Heart left ventricle (tissue), 16 donors: ENCODE measurements at places on chromosomes 3 and 15. TPM values are rescaled to one million over a fixed set of nuclear protein-coding genes. Genes with fewer than 3 reads are reported as not detected.

DNA sequence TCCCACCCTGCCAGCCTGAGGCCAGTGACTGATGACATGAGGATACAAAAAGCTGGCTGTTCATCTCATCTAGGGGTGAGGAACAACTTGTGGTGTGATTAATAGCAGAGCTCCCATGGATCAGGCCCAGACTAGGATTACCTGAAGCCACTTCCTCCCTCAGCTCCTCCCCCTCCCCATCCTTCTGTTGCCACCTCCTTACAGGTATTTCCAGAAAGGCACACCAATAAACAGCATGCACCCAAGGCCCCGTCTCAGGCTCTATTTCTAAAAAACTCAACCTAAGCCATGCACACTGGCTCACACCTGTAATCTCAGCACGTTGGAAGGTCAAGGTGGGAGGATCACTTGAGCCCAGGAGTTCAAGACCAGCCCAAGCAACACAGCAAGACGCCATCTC lies 54.1 kb downstream of the SRGAP3 start:
- no peaks in the 10 kb centered on the region for H3K27me3 ChIP-seq
- H3K36me3 ChIP-seq: no peaks in the 10 kb centered on the region
- DNase-seq: no peak
- peaks cover 3% of the 10 kb centered on the region for H3K4me1 ChIP-seq
- H3K27ac ChIP-seq: no peak overlapping the region
- no peak overlapping the region for H3K4me3 ChIP-seq

DNA sequence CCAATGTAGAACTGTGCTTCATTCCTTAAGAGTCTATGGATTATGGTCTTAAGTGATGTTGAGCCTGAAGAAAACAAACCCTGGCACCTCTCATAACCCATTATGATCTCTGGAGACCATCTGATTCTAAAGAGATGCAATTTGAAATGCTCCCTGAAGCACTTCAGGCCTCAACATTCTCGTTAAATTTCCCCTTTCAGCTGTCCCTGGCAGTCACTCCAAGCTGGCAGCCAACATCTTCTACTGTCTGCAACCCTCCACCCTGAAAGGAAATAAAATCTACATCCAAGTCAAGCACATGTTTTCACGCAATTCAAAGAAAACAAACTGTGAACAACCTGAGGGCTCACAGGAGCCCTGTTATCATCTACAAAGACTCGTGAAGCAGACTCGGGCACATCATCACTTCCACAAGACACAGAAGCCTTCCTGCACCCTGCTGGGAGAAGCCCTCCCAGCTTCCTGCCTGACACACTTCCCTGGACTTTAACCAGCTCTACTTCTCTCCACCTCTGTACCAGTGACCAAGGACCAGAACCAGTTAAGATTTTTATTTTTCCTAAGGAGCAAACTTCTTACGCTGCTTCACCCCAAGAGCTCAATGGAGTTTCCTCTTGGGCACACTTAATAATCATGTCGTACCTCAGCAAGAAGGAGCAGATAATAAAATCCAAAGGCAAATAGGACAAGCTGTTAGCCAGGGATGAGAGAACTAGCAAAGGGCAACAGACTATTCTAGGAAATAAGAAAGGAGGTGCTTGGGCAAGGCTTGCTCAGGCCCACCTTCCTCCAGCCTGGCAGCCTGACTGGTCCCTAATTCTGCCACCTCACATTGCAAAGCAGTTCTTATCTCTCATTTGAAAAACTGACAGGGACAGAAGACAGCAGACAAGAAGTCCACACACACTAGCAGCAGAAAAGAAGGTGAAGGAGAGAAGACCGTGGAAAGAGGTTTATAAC lies 67.1 kb downstream of the MAGI1 start:
- H3K27ac ChIP-seq: peak overlapping the region; percentile 31
- H3K36me3 ChIP-seq: no peaks in the 10 kb centered on the region
- no peaks in the 10 kb centered on the region for H3K27me3 ChIP-seq
- no peak overlapping the region for H3K4me3 ChIP-seq
- DNase-seq: no peak

The NR1I2 gene
- not detected for total RNA-seq

DNA sequence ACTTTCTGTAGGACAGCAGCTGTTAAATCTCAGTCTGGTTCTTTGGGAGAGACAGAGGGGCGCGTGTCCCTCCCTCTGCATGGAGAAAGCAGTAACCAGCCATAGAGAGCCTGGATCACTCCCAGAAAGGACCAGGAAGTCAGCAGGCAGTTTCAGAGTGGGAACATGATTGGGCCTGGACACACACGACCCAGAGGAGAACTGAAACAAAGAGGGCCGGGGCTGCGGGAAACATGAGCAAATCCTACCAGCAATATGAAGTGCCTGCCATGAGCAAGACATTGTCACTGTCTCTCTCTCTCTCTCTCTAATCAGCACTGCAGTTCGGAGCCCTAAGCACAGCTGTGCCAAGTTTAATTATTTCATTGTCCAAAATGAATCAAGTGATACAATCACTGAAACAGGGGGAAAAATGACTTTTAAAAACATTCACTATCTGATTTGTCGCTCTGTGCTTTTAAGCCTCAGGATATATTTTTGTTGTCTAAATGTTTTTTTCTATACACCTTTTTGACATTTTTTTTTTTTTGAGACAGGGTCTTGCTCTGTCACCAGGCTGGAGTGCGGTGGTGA lies 17.6 kb downstream of the MUC13 start:
- H3K27ac ChIP-seq: peak overlapping the region; percentile 5
- no peaks in the 10 kb centered on the region for H3K36me3 ChIP-seq
- H3K27me3 ChIP-seq: no peaks in the 10 kb centered on the region
- DNase-seq: peak; percentile 37

- no peak overlapping the region for H3K27ac ChIP-seq
- DNase-seq: no peak
- H3K4me3 ChIP-seq: no peak overlapping the region
- H3K4me1 ChIP-seq: no peaks in the 10 kb centered on the region
- no peaks in the 10 kb centered on the region for H3K36me3 ChIP-seq
- peaks cover 8% of the 10 kb centered on the region for H3K27me3 ChIP-seq
Observed at GRCh38 chr15:81783586-81783985, 262.2 kb downstream of the MEX3B start.

The STAC gene
- total RNA-seq: 0.37 TPM

GRCh38 chr3:119240591-119241434 lies at the start of gene B4GALT4:
TSS of gene B4GALT4 (minus strand) at chr3:119240878. CDS start at chr3:119230099, 10,779 bp downstream.
- no peaks in the 10 kb centered on the region for H3K36me3 ChIP-seq
- no peaks in the 10 kb centered on the region for H3K27me3 ChIP-seq
- peak within 1 kb of the TSS; percentile 91 for H3K27ac ChIP-seq
- H3K4me1 ChIP-seq: peaks cover 47% of the 10 kb centered on the region
- peak within 1 kb of the TSS; percentile 92 for H3K4me3 ChIP-seq
- peak; percentile 89 for DNase-seq

DNA sequence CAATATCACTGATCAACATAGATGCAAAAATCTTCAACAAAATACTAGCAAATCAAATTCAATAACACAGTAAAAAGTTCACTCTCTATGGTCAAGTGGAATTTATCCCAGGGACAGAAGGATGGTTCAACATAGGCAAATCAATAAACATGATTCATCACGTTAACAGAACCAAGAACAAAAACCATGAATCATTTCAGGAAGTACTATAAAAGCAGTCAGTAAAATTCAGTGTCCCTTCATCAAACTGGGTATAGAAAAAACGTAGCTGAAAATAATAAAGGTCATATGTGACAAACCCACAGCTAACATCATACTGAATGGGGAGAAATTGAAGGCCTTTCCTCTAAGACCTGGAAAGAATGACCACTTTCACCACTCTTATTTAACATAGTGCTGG lies 172.1 kb downstream of the POLR2M start:
- H3K36me3 ChIP-seq: no peaks in the 10 kb centered on the region
- H3K27me3 ChIP-seq: no peaks in the 10 kb centered on the region
- H3K4me1 ChIP-seq: no peaks in the 10 kb centered on the region

- no peaks in the 10 kb centered on the region for H3K27me3 ChIP-seq
- H3K4me1 ChIP-seq: no peaks in the 10 kb centered on the region
- H3K4me3 ChIP-seq: no peak overlapping the region
- no peak overlapping the region for H3K27ac ChIP-seq
- H3K36me3 ChIP-seq: no peaks in the 10 kb centered on the region
Observed at GRCh38 chr15:89030311-89030710, 57.9 kb upstream of the ABHD2 start.

The ZNF710 gene
- total RNA-seq: 22.4 TPM

- no peaks in the 10 kb centered on the region for H3K27me3 ChIP-seq
- no peak for DNase-seq
- H3K36me3 ChIP-seq: no peaks in the 10 kb centered on the region
- H3K4me3 ChIP-seq: no peak overlapping the region
- no peaks in the 10 kb centered on the region for H3K4me1 ChIP-seq
Observed at GRCh38 chr15:95051861-95052260, 820.5 kb downstream of the MCTP2 start.

The DPPA2 gene
- total RNA-seq: not detected

The ATP10A gene
- 1.5 TPM for total RNA-seq

DNA sequence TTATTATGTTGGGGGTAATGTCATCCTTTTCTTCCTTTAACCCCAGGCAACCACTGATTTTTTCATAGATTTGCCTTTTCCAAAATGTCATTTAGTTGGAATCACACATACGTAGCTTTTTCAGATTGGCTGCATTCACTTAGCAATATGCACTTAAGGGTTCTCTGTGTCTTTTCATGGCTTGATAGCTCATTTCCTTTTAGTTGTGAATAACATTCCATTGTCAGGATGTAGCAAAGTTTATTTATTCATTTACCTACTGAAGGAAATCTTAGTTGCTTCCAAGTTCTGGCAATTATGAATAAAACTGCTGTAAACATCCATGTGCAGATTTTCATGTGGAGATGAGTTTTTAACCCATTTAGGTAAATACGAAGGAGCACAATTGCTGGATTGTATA lies 125.4 kb downstream of the AGBL1 start:
- no peak for DNase-seq
- no peak overlapping the region for H3K4me3 ChIP-seq
- H3K36me3 ChIP-seq: no peaks in the 10 kb centered on the region
- no peak overlapping the region for H3K27ac ChIP-seq
- H3K27me3 ChIP-seq: no peaks in the 10 kb centered on the region

The HCN4 gene
- total RNA-seq: 9.7 TPM

DNA sequence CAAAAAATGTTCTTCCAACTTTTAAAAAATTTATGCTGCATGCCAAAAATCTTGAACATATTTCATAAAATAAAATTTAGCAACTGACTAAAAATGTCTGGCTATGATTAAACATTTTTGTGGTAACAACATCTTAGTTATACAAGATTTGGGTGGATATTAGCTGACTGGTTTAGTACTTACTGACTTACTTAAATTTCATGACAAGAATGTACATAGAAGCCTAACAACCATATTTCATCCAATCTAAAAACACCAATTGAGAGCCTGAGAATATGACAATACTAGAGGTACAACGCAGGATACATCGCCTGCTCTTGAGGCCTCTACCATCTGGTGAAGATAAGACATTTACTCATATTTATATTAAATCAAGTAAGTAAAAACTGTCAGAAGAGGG lies 34.6 kb downstream of the GNB4 start:
- H3K4me1 ChIP-seq: peaks cover 11% of the 10 kb centered on the region
- no peak overlapping the region for H3K27ac ChIP-seq
- no peaks in the 10 kb centered on the region for H3K27me3 ChIP-seq
- no peak for DNase-seq
- H3K36me3 ChIP-seq: no peaks in the 10 kb centered on the region

DNA sequence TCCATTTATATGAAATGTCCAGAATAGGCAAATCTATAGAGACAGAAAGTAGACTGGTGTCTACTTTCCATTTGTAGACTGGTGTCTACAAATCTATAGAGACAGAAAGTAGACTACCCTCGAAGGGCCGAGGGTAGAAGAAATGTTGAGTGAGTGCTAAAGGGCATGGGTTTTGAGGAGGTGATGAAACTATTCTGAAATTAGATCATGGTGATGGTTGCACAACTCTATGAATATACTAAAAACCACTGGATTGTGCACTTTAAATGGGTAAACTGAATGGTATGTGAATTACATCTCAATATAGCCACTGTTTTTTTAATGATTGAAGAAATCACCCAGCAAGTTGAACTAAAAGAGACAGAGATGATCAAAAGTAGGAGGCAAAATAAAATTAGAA lies 27.9 kb downstream of the TP53BP1 start:
- no peak overlapping the region for H3K4me3 ChIP-seq
- H3K4me1 ChIP-seq: no peaks in the 10 kb centered on the region
- no peak overlapping the region for H3K27ac ChIP-seq
- DNase-seq: no peak

DNA sequence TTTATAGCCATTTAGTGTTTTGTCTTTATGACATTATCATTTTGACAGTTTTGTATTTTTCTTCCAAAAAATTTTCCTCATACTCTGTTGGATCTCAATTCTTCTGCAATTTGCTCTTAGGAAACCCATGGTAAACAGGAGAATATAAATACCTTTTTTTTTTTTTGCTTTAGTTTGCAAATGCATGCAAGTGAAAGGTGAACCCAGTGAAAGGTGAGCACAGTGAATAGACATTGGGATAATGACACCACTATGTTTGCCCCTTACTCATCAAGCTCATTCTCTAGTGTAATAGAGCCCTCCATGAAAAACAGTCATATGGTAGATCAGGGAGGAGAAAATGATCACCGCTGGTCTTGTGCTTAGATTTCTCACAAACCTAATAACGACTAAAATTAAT lies 59.0 kb upstream of the TRPC1 start:
- no peak overlapping the region for H3K4me3 ChIP-seq
- H3K27ac ChIP-seq: no peak overlapping the region
- no peaks in the 10 kb centered on the region for H3K27me3 ChIP-seq
- H3K36me3 ChIP-seq: no peaks in the 10 kb centered on the region
- no peaks in the 10 kb centered on the region for H3K4me1 ChIP-seq

The CHRFAM7A gene
- 0.54 TPM for total RNA-seq

DNA sequence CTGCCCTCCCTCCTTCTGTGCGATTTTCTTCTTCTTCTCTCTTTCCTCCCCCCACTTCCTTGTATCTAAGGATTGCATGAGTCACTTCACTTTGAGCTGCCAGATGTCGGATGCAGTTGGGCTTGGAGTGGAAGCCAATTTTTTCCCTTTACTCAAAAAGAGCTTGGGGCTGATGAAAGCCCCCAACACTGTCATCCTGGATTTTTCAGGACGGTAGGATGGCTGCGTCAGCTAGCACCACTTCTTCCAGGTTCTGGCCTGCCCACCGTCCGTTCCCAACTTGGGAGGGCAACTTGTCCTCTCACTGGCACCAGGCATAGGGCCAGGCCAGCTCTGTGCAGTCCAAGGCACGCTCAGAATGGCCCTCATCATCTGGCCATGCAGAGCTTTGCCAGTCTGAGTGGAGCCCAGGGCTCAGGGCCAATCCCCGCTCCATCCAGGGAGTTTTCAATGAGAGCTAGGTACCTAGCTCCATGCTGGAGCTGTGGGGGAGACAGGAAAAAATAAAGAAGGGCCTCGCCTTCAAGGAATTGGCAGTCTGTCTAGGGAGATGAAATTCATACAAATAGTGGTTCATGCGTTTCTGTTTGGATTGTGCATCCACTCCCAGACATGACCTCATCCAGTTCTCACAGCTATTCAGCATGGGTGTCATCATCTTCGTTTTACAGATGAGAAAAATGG lies 47.7 kb upstream of the INSYN1 start:
- DNase-seq: peak; percentile 89
- H3K4me1 ChIP-seq: peaks cover 44% of the 10 kb centered on the region
- H3K36me3 ChIP-seq: no peaks in the 10 kb centered on the region
- H3K27ac ChIP-seq: peak overlapping the region; percentile 58

The SLC25A20 gene
- 65.0 TPM for total RNA-seq
